ENCODE measurements at places on chromosomes 12 and 14.

GRCh38 chr14:91477388-91477787 is 32.7 kb downstream of the PPP4R3A start:
- no peak for DNase-seq

GRCh38 chr14:66330916-66331315 is 155.3 kb upstream of the CCDC196 start:
- peak; percentile 10 for DNase-seq

DNA sequence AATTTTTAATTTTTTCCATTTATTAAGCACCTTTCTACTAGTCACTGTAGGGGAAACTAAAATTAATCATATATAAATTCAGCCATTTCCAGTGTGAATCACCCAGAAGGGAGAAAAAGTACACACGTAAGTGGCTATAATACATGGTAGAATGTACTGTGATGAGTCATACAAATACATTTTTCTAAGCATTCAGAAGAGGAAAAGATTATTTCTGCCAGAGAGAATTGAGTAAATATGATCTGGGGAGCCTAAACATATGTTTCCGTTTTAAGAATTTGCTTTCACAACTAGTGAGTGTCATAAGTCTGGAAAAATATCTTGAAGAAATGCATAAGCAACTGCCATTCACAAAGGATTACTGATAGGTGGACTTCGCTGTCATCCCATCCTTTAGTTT is 102.8 kb downstream of the TGFB3 start:
- peak; percentile 91 for DNase-seq

DNA sequence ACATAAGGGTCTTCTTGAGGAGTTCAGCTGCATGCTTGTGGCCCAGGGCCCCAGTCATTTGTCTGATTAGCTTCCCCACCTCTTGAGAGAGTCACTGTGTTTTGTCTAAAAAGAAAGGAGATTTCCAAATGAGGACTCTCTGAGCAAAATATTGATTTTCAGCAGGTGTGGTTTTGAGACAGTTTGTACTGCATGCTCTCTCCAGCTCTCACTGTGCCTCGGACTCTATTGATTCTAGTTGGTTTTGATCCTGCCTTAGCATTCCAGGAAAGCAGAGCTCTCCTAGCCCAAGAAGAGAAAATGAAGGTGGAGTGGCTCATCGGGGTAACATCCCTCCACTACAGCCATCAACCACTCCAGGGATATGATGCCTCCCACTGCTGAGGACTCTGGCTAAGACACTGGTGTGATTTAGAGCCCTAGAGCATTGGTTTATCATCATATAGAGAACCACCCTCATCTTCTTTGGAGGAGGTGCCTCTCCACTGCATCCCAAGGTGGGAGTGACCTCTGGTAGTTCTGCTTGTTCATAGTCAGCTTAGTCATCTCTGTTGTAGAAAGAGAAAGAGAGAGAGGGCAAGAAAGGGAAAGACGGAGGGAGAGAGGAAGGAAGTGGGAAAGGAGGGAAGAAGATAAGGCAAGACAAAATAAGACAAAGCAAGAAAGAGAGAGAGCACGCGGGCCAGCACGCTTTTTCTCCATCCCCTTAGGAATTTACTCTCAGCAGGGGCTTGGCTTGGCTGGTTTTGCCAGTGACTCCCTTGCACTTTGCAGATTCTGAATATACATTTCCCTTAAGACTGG is 365.6 kb downstream of the DPF3 start:
- DNase-seq = peak; percentile 29

DNA sequence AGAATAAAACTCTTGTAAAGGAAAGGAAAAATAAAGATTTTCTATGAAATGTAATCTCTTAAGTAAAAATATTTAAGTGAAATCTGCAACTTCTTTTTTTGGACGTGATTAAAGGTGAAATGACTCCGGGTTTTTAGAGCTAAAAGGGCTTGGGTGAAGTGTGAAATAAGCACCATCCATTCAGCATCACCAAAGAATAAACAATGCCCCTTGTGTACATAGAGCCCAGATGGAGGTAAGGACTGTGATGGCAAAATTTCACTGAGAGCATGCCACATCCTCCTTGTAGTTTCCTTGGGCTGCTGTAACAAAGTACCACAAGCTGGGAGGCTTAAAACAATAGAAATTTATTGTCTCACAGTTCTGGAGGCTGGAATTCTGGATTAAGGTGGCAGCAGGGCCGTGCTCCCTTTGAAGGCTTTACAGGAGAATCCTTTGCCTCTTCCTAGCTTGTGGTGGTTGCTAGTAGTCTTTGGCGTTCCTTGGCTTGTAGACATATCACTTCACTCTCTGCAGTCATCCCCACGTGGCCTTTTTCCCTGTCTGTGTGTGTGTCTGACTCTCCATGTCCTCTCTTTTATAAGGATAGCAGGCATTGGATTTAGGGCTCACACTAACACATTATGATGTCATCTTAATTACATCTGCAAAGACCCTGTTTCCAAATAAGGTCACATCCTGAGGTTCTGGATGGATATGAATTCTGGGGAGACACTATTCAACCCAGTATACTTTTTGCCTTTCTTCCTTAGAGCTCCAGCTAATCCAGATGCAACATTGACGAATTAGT is 24.2 kb downstream of the ZNF664 start:
- DNase-seq = no peak

GRCh38 chr14:102891111-102891510 is 31.4 kb upstream of the AMN start:
- DNase-seq = no peak

DNA sequence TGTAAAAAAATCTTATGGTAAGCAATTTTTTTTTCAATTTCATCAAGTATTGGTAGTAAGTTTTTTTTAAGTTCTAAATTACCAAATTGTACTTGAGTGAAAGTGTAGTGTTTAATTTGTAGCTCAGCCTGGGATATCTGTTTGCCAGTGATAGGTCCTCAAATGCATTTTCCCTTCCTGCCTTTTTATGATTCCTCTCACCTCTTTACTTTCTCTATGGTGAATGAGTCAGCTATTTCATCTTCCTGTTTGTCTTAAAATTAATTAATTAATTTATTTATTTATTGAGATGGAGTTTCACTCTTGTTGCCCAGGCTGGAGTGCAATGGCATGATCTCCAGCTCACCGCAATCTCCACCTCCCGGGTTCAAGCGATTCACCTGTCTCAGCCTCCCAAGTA is 10.6 kb downstream of the SRP54 start:
- DNase-seq = no peak

GRCh38 chr12:90972226-90972625 is 17.2 kb upstream of the CCER1 start:
- no peak for DNase-seq

- DNase-seq = peak; percentile 43
Measured at GRCh38 chr12:109309381-109310246, 530 bp upstream of the FOXN4 start.
